ENCODE measurements at places on chromosomes 16 and 17.

DNA sequence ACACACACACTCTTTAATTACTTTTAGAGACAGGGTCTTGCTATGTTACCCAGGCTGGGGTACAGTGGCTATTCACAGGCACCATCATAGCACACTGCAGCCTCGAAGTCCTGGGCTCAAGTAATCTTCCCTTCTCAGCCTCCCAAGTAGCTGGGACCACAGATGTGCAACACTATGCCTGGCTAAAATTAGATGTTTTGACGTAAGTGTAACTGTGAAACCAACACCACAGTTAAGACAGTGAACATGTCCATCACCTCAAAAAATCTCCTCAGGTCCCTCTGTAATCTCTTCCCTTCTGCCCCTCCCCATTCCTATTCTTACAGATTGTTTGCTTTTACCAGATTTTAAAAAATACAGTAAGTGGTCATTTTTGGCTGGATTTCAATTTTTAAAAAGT lies 66.7 kb downstream of the RPGRIP1L start:
- no peak for DNase-seq

- no peak for DNase-seq
Observed at GRCh38 chr16:30669026-30669902, 11.0 kb downstream of the FBRS start.

DNA sequence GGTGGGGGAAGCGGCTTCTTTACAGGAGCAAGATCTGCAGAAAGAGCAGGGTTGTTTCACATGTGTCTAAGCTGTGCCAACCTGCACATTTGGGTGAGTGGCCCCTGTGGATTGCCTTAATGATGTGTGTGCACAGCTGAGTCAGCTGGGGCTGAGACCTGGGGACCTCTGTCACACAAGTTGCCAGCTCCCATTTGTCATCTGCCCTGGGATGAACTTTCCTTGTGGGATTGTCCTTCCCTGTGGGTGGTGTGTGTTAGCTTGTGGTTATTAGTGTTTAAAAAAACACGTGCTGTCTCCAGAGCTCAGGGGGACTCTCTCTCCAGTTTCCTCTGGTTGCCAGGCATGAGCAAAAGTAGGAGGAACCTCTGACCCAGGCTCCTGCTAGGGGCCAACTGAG lies 400.5 kb upstream of the CCL2 start:
- no peak for DNase-seq

GRCh38 chr17:81533339-81534141 lies 5.4 kb downstream of the FSCN2 start:
- no peak for DNase-seq

GRCh38 chr17:66508896-66509844 lies 206.8 kb downstream of the PRKCA start:
- DNase-seq, result peak; percentile 77

GRCh38 chr16:56534847-56535383 lies 15.1 kb upstream of the BBS2 start:
- no peak for DNase-seq

DNA sequence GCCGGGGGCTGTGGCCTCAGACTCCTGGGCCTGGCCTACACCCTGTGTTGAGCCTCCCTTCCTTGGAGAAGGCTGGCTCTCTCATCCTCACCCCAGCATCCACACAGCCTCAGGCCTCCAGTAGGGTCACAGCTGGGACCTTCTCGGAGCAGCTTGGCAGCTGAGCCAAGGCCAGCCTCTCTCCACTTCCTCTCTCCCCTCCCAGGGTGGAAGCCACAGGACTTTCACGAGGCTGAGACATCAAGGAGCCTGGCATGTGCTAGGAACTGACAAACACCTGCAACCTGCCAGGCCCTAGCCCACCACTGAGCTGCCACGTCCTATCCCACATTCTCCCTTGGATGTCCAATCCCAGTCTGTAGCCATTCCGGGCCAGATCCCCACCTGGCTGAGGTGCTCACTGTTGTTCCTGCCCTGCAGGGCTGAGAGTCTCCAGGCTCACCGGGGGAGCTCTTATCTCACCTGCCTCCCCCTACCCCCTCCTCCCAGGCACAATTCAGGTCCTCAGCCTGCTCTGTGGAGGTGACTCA lies 3.1 kb downstream of the MMP15 start:
- no peak for DNase-seq

- no peak for DNase-seq
Observed at GRCh38 chr17:14298221-14298946, 2.5 kb upstream of the HS3ST3B1 start.

DNA sequence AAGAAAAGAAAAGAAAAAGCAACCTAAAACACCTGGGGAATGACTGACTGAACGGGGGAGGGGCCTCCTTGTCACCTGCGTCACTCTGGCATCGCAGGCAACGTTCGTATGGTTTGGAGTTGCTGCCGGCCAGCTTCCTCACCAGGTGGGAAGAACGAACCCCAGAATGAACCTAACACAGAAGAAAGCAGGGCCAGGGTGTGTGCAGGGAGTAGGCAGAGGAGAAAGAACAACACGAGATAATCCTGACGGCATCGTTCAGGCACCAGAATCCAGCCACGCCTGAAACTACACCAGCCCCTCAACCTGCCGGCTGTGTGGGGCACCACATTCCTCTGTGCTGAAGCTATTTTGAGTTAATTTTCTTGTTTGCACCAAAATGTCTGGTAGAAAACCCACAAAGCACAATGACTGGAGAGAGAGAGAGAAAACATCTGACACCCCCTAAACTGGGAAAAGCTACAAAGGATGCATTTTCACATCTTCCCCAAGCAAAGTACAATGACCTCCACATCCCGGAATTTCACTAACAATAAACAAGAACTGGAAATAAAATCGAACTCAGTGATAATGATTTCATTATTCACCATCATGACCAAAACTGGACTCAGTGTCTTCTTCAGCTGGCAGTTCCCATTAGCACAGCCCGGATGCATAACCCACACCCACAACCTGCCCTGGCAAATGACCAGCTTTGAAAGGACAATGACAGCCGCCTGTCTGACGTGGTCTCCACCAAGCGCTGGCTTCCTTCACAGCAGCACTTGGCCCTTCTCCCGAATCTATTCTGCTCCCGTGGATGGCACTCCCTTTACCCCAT lies 23.6 kb downstream of the RAB40B start:
- no peak for DNase-seq

DNA sequence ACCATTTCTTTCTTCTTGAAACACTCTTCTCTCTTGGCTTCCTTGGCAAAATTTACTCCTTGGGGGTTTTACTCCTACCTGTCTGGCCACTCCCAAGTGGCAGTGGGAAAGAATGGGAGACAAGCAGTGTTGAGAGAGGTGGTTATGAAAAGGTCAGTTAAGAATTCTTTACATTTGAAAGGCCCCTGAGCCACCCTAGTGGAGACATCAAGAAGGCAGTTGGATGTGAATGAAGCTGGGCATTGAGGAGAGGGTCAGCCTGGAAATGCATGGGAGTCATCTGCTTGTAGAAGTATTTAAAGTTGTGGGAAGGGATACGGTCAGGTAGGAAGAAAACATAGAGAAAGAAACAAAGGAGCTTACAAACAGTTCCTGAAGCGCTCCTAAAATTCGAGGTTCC lies 42.3 kb upstream of the CCNF start:
- no peak for DNase-seq

DNA sequence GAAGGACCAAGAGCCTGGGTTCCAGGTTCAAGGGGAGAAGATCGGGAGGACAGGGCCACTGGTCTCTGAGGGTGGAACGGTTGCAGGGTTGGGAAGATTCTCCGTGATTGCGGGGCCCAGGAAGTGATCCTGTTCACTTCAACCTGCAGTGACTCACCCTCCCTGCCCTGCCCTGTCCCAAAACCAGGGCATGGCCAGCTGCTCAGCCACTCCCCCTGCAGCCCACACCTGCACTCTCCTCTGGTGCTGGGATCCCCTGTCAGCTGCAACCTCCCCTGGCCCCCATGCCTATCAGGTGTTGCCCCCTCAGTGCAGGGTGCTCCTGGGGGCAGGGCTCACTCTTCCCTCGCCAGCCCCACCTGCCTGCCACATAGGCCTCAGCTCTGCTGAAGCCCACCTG lies 1.1 kb downstream of the RUNDC3A start:
- no peak for DNase-seq

- no peak for DNase-seq
Observed at GRCh38 chr17:12320286-12320685, 299.6 kb downstream of the MAP2K4 start.

GRCh38 chr17:42526031-42526444 lies 10.0 kb upstream of the NAGLU start:
- DNase-seq, result no peak

DNA sequence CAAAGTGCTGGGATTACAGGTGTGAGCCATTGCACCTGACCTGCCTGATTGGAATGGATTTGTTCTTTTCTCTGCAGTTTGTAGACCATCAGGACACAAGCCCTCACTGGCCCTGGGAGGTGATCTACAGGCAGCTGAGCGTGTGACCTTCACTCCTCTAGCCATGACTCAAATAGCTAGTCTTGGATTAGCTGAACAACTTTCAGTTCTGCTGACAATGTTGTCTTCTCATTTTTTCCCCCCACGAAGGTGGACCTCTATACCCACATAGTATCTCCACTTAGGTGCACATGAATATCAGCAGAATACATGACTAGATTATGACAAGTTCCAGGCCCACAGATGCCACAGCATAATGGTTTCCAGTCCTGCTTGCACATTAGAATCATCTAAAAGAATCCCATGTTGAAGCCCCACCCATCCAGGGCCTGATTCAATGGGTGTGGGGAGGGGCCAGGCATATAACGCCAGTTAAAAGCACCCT lies 36.8 kb downstream of the HS3ST3B1 start:
- DNase-seq, result no peak

- DNase-seq, result no peak
Observed at GRCh38 chr16:754656-755055, 5.9 kb upstream of the MSLN start.

- no peak for DNase-seq
Observed at GRCh38 chr17:57456622-57457021, 200.3 kb downstream of the MSI2 start.

DNA sequence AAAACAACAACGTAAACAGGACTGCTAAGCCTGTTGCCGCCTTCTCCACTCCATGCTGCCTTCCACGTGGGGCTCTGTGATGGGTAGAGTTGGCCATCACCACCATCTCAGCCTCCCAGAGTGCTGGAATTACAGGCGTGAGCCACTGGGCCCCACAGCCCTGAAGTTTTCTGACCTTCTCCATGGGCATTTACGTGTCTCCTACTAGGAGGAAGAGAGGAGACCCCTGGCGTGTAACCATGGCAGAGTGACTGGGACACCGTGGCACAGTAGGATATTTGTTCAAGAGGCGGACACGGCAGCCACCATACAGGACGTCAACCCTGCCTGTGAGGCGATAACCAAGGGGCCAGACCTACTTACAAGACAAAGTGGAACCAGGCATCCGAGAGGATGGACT lies 31.1 kb downstream of the TRPV3 start:
- no peak for DNase-seq

- DNase-seq, result no peak
Observed at GRCh38 chr17:27458524-27458908, 2.3 kb downstream of the KSR1 start.

GRCh38 chr17:82737967-82738877 lies 2.8 kb downstream of the FN3K start:
- no peak for DNase-seq

GRCh38 chr16:77434022-77434529 lies 758 bp downstream of the ADAMTS18 start:
- DNase-seq, result no peak

- no peak for DNase-seq
Observed at GRCh38 chr17:78432226-78433012, 54.0 kb downstream of the PGS1 start.

DNA sequence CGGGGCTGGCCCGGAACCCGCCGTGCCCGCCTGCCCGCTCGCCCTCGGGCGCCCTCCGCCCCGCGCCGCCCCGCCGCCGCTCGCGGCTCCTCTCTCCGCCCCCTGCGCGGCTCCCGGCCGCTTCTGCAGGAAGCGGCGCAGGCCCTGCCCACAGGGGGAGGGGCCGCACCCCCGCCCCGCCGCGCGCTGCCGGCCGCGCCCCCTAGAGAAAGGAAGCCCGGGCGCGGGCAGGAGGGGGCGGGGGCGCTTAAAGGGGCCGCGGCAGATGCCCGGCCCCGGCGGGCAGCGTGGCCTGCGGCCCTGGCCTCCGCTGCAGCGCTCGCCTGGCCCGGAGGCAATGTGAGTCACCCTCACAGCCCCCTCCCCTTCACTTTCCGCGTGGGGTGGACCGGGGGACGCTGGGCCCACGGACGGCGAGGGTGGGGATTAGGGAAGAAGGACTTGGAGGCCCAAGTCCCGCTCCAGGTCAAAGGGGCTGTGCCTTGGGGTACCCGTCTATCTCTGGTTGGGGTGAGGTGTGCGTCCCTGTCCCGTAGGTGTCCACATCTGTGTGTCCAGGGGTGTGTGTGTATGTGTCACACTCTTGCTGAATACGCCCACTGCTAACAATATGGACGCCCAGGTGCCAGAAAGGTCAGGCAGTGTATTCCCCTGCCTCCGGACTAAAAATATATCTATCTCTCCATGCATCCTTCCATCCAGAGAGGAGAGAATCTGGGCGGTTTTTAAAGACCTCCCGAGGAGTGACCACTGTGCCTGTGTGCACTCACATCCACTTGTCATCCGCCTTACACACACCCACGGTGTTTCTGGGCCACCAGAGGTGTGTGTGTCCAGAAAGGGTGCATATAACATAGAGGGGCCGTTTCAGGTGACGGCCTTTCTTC lies at the start of gene GIT1:
TSS of gene GIT1 (minus strand) at position 125 of the 887 bp plus-strand sequence. CDS start 270 bp downstream, outside the sequence.
- peak; percentile 79 for DNase-seq

DNA sequence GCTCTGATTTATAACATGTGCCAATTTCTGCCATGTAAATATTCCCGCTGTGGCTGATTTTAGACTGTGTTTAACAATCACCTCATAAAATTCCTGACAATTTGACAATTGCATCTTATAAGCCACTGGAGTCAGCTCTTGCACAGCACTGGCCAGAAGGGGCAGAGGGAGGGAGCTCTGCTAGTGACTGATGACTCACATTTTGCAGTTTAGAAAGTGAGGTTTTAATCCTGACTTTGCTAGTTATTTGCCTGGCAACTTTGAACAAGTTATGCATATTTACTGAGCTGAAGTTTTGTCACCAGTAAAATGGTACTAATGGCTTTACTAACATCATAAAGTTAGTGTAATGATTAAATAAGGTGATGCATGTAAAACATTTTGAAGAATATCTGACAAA lies 452.3 kb downstream of the CNTNAP4 start:
- no peak for DNase-seq

Measured in NCI-H1105 (cell line).